ENCODE measurements at places on chromosomes 5 and 9.

- DNase-seq: no peak
These were observed 7.4 kb downstream of the EEIG1 start for GRCh38 chr9:127973169-127974000.

GRCh38 chr9:113152699-113153098 is 1.9 kb downstream of the SLC31A2 start:
- no peak for DNase-seq

GRCh38 chr9:131691969-131692611 is 47.8 kb downstream of the RAPGEF1 start:
- DNase-seq: no peak

DNA sequence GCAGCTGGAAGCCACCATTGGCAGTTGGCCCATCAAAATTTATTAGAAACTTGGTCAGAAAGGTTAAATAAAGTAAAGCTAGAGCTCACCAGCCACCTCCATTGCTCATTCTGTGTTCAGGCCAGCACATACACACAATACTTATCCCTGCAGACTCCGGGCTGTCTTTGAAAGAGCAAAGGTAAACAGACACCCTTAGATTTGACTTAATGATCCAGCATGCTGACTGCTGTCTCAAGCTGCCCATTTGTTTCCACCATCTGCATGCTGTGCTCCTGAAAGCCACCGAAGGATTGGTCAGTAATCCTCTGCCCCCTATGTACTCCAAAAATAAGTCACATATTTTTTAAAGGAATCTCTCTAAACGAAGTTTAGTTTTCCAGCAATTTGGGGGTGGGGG is 1059.8 kb upstream of the DMAC1 start:
- no peak for DNase-seq

DNA sequence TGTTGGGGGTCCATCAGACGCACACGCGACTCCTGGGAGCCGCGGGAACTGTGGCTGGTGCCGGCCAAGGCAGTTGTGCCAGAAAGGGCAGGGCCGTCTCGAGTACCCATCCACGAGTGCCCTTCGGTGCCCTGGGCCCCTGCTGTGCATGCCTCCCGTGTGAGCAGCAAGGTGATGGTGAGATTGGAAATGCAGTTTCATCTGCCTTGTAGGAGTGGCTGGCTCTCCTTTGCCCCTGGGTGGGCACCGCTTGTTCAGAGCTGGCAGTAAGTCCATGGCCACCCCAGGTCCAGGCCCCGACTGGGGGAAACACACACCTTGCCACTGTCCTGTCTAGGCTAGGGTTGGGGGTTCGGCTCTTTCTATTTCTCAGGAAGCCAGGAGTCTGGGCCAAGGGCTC is 5.7 kb downstream of the NKD2 start:
- no peak for DNase-seq

GRCh38 chr9:36969216-36969771 is 64.8 kb downstream of the PAX5 start:
- no peak for DNase-seq

DNA sequence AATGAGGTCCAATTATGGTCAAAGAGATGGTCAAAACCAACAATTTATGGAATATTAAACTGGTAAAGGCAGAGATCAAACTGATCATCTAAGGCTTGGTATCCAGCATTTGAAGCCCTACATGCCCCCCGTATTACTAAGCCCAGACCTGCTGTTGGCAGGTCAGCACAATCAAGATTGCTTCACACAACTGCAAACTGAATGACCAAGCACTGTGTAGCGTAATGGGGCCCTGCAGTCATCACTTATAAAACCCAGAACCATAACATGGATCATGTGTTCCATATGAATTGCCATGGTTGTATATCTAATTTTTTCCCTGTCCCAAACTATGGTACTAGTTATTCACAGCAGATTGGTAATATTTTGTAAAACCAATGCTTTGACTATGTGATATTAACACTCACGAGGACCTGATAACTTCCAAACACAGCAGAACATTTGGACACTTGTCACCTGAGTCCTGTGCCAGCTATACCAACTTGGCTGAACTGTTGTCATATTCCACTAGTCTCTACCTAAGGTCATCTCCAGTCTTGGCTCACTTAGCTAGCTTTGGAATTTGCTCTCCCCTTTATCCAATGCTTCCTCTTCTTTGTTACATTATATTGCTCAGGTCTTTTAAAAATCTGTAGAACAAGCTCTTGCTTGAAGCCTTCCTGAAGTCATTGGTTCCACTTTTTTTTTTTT is 81.7 kb upstream of the HMHB1 start:
- DNase-seq: no peak

DNA sequence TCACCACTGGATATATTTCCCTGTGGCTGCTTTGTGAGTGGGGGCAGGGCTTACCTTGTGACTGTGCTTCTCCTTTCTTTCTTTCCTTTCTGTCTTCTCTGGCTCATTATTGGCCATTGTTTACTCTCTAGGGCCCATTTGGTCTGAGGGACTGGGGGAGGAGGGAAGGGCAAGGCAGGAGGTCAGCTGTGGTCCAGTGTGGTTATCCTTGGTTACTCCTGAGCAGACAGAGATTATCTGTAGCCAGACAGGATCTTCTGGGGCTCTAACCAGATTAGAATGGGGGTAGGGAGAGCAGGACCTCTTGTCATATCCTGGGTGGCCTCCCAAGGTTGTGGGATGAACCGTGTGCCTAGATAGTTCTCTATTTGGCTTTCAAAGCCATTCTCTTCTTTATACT is 71.2 kb downstream of the ANKRD55 start:
- DNase-seq: no peak

- no peak for DNase-seq
These were observed 60.7 kb downstream of the NSD1 start for GRCh38 chr5:177194268-177194667.

DNA sequence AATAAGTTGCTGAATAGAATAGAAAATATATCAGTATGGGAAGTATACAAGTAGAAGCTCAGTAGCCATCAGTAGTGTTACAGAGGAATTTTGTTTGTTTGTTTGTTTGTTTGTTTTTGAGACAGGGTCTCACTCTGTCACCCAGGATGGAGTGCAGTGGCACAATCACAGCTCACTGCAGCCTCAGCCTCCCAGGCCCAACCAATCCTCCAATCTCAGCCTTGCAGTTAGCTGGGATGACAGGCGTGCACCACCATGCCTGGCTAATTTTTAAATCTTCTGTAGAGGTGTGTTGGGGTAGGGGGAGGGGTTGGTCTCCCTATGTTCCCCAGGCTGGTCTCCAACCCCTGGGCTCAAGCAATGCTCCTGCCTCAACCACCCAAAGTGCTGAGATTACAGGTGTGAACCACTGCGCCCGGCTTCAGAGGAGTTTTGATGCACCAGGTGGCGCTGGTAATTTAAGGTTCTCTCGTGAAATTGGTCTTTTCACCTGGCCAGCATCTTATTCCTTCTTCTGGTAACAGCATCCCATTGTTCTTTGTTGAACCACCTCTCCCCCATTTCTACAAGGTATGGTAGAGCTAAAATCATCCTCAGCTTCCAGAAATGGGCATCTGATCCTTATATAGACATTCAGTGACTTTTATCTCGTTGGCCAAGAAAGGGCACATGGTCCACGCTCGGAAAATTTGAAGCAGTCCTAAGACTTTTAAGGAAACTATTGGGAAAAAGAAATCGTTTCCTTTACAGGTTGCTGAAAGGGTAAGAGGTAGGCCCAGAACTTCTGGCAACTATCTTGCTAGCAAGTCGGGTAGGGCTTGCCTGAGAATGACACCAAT is 157.1 kb downstream of the ARRDC3 start:
- DNase-seq: no peak

- no peak for DNase-seq
These were observed 161.6 kb downstream of the C5orf15 start for GRCh38 chr5:133806847-133807246.

GRCh38 chr9:4397917-4398316 is 92.4 kb upstream of the SLC1A1 start:
- no peak for DNase-seq

GRCh38 chr5:125393221-125393815 is 646.9 kb upstream of the ZNF608 start:
- DNase-seq: no peak

GRCh38 chr5:112308608-112309007 is 110.5 kb downstream of the EPB41L4A start:
- DNase-seq: no peak

DNA sequence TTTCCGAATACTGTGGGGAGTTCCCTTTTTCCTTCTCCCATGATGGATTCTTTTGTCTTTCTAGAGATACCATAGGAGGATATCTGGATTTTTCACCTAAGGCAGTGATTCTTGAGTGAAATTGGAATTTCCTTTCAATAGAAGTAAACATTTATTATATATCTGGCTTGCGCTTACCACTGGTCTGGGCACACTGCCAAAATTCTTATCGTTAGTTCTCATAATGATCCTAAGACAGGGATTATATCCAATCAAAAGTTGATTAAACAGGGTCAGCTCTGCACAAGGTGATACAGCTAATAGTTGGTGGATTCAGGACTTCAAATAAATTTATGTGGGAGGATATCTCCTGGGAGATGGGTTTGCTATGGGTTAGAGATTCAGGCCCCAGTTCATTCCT is 9.6 kb downstream of the TLE4 start:
- DNase-seq: no peak

- DNase-seq: no peak
These were observed 42.7 kb upstream of the RETREG1 start for GRCh38 chr5:16659536-16659935.

- DNase-seq: no peak
These were observed 390.3 kb downstream of the PDE4D start for GRCh38 chr5:59503220-59503619.

GRCh38 chr5:59132131-59132530 is 549.3 kb downstream of the RAB3C start:
- DNase-seq: no peak

DNA sequence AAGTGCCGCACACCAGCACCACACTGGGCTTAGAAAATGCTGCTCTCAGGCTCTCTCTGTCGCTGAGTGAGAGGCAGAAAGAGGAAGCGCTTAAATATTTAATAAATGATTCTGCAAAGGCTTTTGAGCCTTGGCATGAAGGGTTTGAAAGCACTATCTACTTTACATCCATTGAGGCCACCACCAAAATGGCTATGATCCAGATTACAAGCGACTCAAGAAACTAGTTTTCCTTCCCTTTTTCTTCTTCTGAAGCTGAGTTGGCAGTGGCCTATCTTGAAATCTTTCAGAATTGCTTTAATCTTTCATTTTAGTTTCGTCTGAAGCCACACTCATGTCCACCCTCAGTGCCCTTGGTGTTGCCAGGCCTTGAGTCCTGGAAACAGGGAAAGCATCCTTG is 59.5 kb downstream of the EBF1 start:
- DNase-seq: no peak

DNA sequence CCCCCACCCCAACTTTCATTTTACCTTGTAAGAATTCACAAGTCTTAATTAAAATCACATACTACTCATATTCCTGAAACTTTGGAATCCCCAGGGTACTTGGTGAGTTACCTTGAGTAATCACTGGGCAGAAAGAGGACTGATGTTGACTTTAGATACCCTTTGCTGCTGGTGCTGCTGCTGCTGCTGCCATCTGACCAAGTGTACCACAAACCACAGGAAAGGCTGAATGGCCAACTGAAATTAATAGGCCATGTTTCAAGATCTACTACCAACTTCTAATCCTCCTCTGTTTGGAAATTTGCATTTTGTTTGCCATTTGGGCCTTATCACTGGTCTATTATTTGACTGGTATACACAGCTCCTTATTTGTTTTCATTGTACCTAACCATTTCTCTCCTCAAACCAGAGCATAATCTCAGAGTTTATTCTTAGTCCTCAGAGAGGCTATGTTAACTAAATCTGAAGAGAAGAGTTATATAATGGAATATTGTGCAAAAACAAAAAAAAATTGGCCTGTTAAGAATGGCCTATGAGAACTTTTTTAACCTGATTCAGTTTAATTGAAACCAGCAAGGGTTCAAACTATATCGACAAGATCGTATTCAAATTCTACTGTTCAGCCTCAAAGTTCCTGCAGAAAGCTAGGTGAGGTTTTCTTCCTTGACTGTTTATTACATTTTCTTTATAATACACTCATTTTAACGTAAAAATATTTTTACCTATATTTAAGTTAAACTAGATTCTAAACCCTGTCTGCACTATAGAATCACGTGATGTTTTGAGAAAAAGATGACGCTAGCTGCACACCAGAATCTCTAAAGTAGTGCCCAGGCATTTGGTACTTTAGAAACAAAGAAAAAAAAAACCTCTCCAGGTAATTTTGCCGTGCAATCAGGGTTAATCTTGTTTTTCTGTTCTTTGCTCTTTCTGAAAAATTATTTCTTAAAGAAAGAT is 13.1 kb downstream of the SELENOP start:
- no peak for DNase-seq

DNA sequence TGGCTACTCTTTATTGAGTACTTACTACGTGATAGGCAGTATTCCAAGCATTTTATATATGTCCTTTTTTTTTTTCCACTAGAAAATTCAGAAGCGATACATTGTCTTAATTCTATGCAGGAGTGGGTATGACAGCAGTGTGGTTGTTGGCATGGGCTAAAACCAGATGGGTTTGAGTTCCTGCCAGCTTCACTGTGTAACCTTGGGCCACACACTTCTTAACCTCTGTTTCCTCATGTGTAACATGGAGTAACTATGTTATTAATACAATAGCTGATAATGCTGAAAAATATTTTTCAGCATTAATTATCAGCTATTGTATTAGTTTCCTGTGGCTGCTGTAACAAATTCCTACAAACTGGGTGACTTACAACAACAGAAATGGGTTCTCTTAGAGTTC is 12.0 kb downstream of the SNX18 start:
- DNase-seq: no peak

GRCh38 chr5:62142351-62142750 is 163.7 kb upstream of the KIF2A start:
- no peak for DNase-seq

All from SHP77 treated with DMSO at 0.1 percent for 48 hours (cell line).